ENCODE measurements at places on chromosomes 7 and 10.
A peak's percentile ranks its signal among the peaks of the same experiment; 100 is the strongest.

DNA sequence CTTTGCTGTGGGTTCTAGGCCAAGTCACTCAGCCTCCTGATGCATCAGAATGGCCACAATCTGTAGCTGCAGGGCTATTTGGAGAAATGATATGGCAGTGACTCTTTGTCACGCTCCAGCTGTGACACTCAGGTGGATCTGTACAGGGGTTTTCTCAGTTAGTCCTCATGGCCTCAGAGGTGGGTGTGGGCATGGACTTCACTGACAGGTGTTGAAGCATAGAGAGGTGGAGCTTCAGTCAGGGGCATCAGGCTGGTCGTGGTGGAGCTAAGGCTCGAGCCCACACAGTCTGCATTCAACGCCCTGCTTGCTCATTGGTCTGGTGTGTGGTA, 21.2 kb downstream of the PALD1 start:
- no peak for DNase-seq

DNA sequence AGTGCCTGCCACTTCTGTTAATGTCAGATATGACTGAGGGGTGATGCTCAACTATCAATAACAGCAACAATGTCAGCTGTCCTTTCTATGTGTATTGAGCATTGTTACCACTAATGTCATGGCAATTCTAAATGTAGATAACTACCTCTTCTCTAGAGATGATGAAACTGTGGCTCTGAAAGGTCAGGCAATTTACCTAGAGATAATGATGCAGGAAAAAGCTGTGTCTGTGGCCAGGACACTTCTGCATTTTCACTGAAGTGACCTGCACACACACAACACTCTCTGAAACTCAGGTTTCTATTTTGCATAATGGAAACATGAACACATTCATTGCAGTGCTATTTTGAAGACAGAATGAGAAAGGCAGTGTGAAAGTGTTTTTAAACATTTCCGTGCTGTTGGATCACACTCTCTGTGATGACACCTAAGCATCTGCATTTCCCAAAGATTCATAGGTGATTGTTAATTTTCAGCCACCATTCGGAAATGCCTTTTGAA, 148.2 kb downstream of the KCND2 start:
- DNase-seq, result no peak

- no peak for DNase-seq
These were observed 16.1 kb upstream of the PIK3CG start for GRCh38 chr7:106848851-106849442.

DNA sequence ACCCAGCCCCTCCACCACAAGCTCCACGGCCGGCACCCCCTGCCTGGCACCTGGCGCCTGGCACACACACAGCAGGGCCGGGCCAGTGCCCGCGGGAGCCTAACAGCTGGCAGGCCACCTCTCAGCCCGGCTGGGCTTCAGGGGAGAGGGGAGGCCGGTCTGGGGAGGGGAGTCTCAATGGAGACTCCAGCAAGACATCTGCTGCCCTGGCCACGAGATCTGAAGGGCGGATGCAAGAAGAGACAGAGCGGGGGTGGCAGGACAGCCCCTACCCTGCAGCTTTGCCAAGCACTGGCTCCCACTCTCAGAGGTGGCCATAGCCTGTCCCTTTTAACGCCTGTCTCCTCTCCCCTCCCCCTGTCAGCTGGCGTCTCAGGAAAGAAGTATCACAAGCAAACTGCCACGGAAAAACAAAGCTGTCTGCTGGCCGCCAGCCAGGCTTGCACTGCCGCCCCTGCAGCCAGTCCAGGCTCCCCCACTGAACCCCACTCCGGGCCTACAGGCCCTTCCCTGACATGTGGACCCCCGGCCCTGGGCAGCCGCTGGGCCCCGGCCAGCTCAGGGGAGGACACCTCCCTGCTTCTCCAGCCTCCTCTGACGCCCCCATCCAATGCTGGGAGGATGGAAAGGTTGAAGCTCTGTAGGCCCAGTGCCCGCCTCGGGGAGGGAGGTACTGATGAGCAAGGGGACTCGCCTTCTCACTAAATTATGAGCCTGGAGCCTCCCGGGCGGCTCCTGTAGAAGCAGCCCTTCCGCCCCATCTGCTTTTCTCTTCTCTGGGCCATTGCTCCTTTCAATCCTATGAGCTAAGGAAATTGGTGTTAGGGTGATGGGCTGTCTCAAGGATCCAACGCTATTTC, 178.4 kb downstream of the ARHGAP12 start:
- DNase-seq, result no peak

DNA sequence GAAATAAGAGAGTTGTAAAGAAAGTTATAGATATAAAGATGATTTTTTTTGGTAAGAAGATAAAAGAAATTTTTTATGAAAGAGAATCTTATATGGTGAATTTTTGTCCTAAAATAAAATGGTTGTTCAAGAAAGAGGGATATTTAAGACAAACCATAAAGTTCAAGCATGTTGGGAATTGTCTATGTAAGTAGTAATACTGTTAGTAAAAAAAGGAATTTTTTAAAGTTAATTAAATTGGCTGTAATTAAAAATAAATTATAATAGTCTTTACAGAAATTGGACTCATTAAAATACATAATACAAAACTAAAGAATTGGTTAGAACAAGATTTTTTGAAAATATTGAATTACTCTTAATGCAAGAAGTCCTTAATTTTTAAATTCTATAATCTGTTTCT, 10.1 kb upstream of the DYNC2I1 start:
- no peak for DNase-seq

DNA sequence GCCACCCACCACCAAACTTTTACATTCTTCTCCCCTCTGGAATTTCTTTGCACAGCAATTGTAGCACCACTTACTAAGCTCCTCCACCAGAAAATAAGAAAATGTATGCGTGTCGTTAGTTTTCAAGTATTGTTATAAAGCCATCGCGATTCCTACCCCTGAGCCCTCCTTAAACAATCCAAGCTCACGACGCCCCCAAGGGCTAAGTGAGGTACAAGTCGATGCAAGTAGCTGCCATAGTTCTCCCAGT, 1.3 kb downstream of the FRAT2 start:
- no peak for DNase-seq

DNA sequence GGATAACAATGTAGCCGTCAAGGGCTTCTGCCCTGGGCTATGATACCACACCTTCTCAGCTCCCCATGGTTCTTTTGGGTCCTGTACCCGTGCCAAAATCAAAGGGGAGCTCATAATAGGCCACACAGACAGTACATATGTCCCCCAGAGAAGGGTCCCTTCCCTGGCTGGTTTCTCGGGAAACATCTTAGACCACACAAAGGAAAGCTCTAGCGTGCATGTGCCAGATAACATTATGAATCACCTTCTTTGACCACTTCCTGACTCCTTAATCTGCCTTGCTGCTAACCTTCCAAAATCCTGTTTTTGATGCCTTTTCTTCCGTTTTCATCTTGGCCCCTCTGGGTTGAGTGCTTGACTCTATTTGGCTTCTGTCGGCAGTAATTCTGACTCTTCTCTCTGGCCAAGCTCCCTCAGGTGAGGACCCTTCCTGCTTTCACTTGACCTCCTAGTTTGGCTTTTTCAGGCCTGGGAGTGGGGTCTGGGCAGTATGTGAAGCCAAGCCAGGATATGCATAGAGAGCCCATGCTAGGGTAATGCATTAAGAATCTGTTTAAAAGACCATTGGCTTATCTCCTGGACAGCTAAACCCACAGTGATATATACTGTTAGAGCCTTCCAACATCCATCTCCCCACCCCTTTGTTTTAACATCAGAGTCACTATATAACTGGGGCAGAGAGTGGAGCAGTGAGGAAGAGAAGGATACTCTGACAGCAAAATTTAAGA, 84.8 kb downstream of the ANLN start:
- no peak for DNase-seq

DNA sequence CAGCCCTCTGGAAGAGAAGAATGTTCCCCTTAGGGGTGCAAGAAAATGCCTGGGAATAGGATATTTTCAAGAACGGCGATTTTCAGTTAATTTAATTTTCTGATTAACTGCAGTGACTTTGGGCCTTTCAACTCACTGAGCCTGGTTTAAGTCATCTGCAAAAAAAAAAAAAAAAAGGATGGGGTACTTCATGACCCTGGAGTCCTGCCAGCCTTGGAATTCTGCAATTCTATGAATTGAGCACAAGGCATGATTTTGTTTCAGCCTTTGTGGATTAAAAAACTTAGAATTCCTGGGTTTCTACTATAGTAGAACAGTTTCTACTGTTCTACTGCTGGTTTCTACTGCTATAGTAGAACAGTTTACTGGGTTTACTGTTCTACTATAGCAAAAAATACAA, 58.3 kb upstream of the CALD1 start:
- DNase-seq, result no peak

DNA sequence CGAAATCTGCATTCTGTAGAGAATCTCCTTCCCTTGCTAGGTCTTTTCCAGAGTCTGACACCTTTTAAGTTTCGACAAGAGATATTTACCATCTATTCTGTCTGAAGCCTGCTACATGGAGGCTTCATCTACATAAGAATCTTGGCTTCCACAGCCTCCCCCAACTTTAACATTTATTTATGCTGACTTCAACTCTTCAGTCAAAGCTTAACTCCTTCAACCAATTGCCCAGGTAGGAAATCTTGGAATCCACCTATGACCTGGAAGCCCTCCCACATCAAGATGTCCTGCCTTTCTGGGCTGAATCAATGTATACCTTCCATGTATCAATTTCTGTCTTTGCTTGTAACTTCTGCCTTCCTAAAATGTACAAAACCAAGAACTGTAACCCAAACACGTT, 54.7 kb downstream of the MINPP1 start:
- DNase-seq, result peak; percentile 38

- no peak for DNase-seq
These were observed 9.9 kb downstream of the CCNY start for GRCh38 chr10:35346248-35346647.

GRCh38 chr7:100867776-100868485, 744 bp downstream of the TRIP6 start:
- DNase-seq, result no peak

DNA sequence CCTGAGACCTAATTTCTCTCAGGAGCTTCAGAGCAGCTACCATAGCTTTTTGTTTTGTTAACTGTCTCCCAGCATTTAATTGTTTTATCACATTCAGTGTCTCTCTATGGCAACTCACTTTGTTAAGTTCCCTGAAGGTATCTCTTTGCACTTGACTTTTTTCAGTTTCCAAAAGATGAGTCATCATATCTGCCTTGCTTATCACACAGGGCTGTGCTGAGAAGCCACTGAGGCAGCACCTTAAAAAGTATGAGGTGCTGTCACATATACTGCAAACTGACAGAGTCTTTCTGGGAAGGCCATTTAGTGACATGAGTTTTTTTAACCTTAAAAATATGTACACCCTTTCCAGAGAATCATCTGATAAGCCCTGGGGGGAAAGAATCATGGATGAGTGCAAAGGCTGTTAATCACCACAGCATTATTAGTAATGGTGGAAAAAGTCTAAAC, 56.8 kb downstream of the PPP1R3C start:
- DNase-seq, result no peak

DNA sequence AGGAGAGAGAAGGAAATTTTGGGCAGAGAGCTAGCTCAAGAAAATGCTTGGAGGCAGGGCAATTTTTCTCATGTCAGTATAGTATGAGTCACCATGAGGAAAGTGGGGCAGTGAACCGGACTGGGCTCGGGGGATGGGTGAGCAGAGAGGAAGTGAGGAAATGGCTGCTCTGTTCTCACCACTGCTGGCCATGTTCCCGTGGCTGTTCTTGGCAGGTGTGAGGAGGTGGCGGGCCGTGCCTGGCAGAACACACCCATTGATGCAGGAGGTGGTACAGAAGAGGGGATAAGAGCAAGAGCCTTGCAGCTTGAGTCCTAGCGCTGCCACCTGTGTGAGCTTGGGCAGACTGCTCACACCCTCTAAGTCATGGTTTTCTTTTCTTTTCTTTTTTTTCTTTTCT, 304.4 kb upstream of the LYZL1 start:
- DNase-seq, result no peak

GRCh38 chr10:71748671-71749191, 24.6 kb downstream of the VSIR start:
- no peak for DNase-seq

- DNase-seq, result no peak
These were observed 116.9 kb downstream of the WDR37 start for GRCh38 chr10:1173091-1173490.

DNA sequence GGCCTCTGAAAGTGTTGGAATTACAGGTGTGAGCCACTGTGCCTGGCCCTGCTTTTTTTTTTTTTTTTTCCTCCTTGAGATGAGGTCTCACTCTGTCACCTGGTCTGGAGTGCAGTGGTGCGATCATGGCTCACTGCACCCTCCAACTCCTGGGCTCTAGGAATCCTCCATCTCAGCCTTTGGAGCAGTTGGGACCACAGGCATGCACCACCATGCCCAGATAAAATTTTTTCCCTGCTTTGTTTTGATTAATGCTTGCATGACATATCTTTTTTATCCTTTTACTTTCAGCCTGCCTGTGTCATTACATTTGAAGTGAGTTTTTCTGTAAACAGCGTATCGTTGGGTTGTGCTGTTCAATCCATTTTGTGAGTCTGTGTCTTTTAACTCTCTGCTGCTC, 97.0 kb downstream of the ANKRD61 start:
- no peak for DNase-seq

DNA sequence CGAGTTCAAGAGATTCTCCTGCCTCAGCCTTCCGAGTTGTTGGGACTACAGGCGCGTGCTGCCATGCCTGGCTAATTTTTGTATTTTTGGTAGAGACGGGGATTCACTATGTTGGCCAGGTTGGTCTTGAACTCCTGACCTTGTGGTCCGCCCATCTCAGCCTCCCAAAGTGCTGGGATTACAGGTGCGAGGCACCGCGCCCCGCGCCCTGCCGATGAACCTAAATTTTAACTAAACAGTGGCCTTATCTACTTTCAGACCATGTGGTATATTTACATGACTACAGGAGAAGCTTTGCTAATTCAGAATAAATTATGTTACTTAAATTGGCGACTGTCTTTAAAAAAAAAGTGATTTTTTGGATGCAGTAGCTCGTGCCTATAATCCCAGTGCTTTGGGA, 9.2 kb downstream of the SIRT1 start:
- DNase-seq, result no peak

DNA sequence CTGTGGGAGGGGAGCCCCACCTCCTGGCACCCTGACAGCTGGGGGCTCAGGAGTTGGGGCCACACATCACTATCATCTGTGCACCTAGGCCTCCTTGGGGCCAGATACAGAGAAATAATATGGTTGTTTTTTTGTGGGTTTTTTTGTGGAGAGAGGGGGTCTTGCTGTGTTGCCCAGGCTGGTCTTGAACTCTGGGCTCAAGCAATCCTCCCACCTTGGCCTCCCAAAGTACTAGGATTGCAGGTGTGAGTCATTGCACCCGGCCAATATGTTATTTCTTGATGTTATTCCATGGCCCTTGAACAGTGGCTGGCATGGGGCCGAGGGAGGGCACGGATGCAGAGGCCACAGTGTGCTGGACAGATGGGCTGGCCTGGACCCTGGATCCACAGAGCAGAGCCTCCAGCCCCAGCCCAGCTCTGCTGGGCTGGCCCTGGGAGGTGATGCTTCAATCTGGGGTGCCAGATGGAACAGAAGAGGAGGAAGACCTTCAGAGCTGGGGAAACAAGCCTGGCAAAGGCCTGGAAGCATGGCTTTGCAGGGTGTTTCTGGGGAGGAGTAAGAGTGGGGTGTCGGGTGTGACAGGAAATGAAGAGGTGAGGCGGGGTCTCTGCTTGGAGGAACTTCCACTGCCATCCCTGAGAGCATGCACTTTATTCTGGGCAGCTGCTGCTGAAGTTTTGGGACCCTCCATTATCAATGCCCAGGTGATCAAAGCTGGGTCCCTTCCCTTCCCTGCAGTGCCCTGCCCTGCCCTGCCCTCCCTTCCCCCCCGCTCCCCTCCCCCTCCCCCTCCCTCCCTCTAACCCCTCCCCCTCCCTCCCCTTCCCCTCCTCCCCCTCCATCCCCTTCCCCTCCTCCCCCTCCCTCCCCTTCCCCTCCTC, 3.7 kb upstream of the FZD9 start:
- DNase-seq, result no peak

Data from iPS DF 19.7 (cell line).